EL (cell line): ENCODE measurements at places on chromosomes 5 and 9.

DNA sequence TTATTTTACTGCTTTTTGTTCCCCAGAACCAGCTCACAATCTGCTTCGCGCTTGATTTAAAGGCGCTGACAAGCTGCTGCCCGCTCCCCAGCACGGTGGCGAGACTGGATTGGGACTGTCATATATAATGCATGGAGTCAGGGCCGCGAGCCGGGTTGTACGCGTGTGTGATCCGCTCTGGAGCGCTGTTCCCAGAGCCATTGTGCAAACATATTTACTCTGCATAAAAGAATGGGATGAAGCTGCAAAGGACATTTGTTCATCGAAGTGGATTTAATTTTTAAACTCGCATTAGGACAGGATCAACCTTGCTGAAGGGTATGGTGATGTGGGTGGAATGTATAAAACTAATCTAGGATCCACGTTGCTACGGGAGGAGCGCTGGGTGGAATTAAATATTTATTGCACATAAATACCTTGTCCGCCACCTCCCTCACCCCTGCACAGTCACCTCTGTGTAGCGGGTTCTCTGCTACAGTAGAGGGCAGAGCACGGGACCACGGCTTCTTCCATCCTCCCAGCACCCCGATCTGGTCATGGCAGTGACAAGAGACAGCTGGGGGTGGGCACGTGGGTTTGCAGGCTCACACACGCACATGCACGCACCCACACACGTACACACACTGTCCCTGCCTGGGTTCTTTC, 18.1 kb upstream of the FCN1 start:
- no peak for DNase-seq

DNA sequence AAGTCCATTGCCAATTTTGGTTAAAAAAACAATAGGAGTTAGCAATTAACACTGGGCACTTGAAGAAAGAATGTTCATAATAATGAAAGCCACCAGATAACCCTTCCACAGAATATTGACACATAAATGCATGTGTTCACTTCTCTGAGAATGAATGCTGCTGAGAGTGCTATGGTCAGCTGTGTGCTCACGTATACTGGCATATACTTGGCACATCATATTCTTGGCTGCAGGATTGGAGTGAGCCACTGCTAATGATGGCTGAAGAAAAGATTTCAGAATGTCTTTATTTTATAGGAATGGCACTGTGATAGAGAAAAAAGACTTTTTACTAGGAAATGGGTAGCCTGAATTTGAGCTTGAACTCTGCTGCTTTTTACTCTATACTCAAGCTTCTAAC, 46.0 kb upstream of the SMARCA2 start:
- no peak for DNase-seq

GRCh38 chr5:157598350-157598936, 22.9 kb upstream of the ADAM19 start:
- no peak for DNase-seq

- DNase-seq: no peak
Observed at GRCh38 chr5:118533156-118533555, 455.2 kb downstream of the DTWD2 start.

- DNase-seq: peak; percentile 41
Observed at GRCh38 chr5:142197098-142197497, 88.5 kb downstream of the NDFIP1 start.

- DNase-seq: no peak
Observed at GRCh38 chr5:126100767-126101166, 322.4 kb upstream of the GRAMD2B start.

DNA sequence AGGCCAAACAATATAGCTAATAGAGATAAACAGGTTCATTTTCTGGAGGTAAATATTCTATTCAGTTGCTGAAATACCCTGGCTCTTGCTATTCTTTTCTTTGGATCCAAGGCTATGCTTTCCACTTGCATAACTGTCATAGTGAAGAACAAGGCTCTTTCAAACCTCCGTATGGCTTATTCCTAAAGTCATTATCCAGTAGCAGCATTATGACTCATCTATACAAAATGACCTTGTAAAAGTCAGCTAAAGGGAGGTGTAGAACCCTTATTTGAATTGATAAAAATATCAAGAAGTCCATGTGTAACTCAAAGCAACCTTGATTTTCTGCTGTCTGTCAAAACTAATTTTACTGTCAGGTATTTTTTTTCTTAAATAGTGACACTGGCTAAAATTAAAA, 447.8 kb downstream of the PLK2 start:
- peak; percentile 26 for DNase-seq

GRCh38 chr5:163496286-163496685, 9.1 kb upstream of the MAT2B start:
- peak; percentile 71 for DNase-seq

DNA sequence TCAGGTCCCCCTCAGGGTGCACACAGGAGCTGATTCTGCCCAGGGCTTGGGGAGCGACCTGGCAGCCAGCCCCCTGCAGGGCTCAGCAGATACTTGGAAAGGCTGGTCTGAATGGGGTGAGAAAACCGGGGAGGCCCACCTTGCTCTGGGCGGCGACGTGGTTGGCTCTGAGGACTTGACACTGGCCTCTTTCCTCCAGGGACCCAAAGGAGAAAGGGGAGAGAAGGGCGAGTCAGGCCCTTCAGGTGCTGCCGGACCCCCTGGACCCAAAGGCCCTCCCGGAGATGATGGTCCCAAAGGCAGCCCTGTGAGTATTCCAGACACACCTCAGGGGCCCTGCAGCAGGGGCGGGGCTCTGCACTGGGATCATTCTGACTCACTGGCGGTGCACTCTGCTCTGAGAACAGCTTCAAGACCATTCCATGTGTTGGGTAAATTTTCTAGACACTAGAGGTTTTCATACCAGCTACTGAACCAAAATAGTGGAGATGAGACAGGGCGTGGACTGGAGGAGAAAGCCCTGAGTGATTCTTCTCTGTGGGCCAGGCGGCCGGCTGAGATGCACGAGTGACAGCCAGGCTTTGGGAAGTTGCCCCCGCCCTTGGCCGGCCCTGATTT, 65.9 kb upstream of the FCN2 start:
- peak; percentile 28 for DNase-seq

- DNase-seq: no peak
Observed at GRCh38 chr9:70127540-70128416, 84.1 kb downstream of the MAMDC2 start.

GRCh38 chr5:9348401-9348996, 197.4 kb downstream of the SEMA5A start:
- peak; percentile 97 for DNase-seq

GRCh38 chr5:9958914-9959313, 290.8 kb downstream of the ATPSCKMT start:
- no peak for DNase-seq

GRCh38 chr5:156181656-156182055, 145.3 kb upstream of the SGCD start:
- no peak for DNase-seq
